ENCODE measurements at places on chromosomes 6 and 20. TPM values are rescaled to one million over a fixed set of nuclear protein-coding genes. Genes with fewer than 3 reads are reported as not detected.

DNA sequence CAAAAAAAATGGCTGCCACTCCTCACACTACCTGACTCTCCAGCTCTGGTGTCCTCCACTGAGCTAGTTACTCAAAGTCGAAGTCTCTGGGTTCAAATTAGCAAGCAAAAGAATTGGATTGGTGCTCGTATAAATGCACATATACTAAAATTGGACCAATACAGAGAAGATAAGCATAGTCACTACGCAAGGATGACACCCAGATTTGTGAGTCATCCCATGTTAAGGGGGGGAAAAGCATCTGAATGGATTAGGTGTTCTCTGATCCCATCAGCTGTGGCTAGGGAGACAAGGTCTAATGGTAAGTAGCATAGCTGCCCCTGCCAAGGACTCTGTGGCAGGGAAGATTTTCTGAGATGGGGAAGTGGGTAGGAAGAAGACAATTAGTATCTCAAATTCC lies 18.3 kb upstream of the AMD1 start:
- DNase-seq = no peak

GRCh38 chr6:79384845-79385244 lies 150.4 kb upstream of the HMGN3 start:
- DNase-seq = no peak

DNA sequence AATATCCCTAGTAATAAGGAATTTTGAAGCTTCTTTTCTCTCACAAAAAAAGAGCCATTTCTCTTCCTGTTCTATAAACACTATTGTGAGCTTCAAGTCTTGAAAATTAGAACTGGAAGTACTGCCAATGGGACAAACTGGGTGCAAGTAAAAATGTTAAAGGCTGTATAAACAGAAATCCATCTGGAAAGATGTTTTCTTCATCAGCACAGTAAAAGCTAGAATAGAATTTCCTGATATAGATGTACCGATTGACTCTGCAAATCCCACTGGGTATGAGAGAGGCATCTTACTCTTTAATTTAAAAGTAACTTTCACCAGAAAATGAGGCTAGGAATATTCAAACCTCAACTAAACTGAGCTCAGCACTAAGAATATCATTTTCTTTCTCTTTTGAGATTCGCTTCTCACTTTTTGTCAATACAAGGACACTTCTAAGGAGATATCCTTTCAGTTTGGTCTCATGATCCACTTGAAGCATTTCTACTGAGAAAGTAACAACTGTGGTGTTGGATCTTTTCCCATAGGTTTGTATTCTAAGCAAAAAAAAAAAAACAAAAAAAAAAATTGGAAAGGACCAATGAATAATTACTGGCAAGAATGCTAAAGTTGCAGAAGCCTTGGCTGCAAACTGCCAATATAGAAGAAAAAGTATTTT lies 169.0 kb upstream of the PRDM1 start:
- DNase-seq = no peak

DNA sequence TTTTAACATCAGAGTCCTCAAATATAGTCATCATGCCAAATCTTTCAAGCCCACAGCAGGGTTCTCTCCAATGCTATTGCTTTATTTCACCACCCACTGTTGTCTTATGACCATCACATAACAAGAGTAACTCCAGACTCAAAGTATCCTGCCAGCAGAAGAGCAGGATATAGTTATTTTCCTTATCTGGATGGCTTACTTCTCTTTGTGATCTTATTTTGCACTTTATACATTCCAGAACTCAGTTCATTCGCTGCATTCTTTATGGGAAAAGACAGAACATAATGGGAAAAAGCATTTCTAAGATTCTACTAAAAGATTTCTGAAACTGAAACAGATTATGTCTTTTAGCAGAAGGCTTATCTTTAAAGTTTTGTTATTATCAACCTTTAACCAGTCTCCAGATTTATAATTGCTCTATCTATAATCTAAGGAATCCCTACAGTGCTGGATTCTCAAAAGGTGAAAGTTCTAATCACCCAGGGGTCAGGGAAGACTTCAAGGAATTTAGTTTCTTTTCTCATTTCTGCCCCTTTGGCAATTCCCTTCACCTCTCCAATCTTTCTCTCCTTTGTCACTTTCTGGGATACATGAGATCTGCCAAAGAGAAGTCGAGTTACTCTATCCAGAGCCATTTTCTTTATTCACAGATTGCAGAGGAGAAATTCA lies 190.4 kb downstream of the TPBG start:
- DNase-seq = no peak

- DNase-seq = no peak
Observed at GRCh38 chr20:4904127-4904860, 97.0 kb downstream of the SLC23A2 start.

- DNase-seq = no peak
Observed at GRCh38 chr6:51814418-51814817, 273.0 kb downstream of the PKHD1 start.

- no peak for DNase-seq
Observed at GRCh38 chr6:109521080-109521479, 38.1 kb upstream of the ZBTB24 start.

DNA sequence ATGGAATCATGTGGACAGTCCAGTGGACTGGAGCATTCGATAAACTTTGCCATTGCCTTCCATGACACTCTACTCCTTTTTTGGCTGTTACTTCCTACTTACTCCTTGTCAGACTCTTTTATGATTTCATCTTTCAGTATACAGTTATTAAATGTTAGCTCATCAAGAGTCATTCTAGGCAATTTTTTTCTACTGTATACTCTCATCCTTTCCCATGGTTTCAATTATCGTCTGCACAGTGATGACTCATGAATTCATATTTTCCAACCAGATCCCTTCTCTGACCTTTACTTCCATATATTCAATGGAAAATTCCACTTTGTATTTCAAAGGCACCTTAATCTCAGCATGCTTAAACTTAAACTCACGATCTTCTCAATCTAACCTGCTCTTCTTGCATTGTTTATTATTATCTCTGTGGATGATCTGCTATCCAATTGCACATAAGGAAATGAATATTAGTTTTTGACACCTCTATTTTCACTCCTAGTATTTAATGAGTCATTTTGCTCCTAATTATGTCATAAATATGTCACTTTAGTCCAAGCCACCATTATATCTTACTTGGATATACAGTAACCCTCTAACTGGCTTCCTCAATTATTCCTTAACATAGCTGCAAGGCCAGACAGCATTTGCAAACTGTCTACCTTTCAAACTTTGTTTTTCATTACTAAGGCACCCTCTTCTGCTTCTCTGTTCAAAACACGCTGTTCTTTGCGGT lies 427.5 kb downstream of the PHF3 start:
- no peak for DNase-seq

- no peak for DNase-seq
Observed at GRCh38 chr20:24834310-24834709, 114.8 kb upstream of the CST7 start.

GRCh38 chr6:45610832-45611231 lies 233.1 kb upstream of the SUPT3H start:
- DNase-seq = no peak

- DNase-seq = no peak
Observed at GRCh38 chr20:58076405-58076804, 152.0 kb downstream of the ANKRD60 start.

GRCh38 chr6:3454273-3455010 lies 2.4 kb downstream of the SLC22A23 start:
- DNase-seq = no peak

DNA sequence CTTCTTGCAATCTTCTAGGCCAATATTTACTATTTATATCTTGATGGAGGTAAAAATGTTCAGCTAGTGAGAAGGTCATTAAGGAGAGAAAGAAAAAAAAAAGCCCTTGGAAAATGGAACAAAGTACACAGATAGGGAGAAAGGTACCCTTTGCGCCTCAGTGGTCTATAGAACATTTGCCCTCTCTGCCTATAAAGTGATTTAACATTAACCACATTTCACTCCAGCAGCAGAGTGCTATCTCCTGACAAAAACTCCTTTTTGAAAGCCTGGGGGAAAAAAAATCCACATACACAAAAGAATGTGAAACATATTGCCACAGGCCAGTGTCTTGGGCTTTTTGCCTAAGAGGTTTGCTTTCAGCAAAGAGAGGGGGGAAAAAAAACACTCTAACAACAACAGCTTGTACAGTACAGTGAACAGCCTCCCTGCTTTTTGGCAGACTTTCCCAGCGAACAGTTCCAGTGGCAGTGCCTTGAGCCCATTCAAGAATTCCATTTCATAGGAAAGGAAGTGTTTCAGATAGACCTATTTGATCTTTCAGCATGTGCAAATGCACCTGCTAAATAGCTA lies 695 bp downstream of the ARHGAP18 start:
- no peak for DNase-seq

GRCh38 chr6:6588064-6588923 lies at the start of gene LY86:
Gene LY86, plus strand, starts transcription at chr6:6588720. Its CDS starts 15 bp downstream, at chr6:6588735.
- DNase-seq = no peak

DNA sequence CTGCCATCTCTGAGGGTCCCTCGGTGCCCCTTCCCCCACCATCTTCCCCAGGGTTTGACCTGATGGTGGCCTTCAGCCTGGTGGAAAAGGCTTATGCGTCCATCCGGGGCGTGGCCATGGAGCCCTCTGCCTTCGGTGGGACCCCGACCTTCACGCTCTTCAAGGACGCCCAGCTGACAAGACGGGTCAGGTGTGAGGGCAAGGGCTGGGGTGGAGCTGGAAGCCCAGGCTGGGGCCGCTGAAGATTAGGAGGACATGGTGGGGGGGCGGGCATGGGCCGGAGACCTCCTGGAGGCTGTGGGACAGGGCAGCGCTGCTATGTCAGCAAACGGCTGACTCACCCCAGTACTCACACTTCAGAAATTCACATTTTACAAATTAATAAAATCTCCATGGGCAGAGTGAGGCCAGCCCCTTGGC lies 23.5 kb downstream of the COL20A1 start:
- DNase-seq = no peak

- no peak for DNase-seq
Observed at GRCh38 chr6:166343150-166343487, 774 bp upstream of the SFT2D1 start.

GRCh38 chr6:126722411-126722810 lies 382.5 kb downstream of the CENPW start:
- no peak for DNase-seq

- no peak for DNase-seq
Observed at GRCh38 chr20:25269833-25270170, 21.9 kb downstream of the PYGB start.

GRCh38 chr20:57381596-57382503 lies 9.3 kb upstream of the RBM38 start:
- DNase-seq = peak; percentile 84

DNA sequence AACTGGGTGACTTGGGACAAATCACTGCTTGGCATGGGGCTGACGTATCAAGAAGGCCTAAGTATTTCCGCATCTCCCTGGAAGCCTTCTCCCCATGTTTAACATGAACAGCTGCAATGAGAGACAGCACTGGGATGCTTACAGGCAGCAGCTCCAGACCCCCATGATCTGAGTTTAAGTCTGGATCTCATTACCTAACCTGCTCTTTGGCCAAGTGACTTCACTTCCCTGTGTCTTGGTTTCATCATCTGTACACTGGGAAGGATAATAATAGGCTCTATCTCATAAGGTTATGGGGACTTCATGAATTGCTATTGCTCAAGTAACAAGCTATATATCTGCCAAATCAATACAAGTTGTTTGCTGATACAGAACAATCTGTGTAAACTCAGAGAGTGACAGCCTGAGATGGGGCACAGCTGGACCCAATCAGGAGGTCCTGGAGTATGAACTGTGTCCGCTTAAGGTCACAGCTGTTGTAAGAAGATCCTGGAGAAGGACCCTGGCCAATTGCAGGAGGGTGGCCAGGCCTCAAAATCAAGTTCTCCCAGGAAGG lies 56.0 kb downstream of the TGM2 start:
- peak; percentile 58 for DNase-seq

- no peak for DNase-seq
Observed at GRCh38 chr6:12196326-12196936, 93.7 kb upstream of the EDN1 start.

- no peak for DNase-seq
Observed at GRCh38 chr6:133456439-133456838, 215.3 kb downstream of the EYA4 start.

- DNase-seq = no peak
Observed at GRCh38 chr6:118700531-118700930, 49.1 kb upstream of the CEP85L start.

- DNase-seq = no peak
Observed at GRCh38 chr6:45417436-45417835, 39.7 kb upstream of the SUPT3H start.

DNA sequence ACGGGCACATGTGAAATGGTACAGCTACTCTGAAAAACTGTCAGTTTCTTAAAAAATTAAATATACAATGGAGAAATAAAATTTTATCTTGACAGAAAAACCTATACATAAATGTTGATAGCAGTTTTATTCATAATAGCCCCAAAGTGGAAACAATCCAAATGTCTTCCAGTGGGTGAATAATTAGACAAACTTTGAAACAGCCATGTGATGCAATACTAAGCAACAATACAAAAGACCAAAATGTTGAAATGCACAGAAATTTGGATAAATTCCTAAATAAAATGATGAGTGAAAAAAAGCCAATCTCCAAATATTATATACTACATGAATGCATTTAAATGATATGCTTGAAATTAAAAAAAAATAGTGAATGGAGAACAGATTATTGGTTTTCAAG lies 523.1 kb downstream of the HTR1B start:
- DNase-seq = no peak

- DNase-seq = peak; percentile 45
Observed at GRCh38 chr6:106360989-106361430, 493 bp downstream of the CRYBG1 start.

DNA sequence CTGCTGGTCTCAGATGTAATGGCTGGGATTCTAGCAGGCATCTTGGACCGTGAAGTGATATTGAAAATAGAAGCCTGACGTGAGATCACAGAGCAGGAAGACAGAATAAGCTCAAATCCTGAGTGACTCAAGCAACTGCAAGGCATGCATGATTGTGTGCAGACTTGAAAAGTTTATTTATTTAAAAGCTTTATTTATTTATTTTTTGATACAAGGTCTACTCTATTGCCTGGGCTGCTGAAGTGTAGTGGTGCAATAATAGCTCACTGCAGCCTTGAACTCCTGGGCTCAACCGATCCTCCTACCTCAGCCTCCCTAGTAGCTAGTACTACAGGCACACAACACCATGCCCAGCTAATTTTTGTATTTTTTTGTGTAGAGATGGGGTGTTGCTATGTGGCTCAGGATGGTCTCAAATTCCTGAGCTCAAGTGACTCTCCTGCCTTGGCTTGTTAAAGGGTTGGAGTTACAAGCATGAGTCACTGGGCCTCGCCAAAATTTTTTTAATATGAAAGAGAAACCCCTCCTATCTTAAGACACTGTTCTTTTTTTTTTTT lies 40.1 kb upstream of the RNF144B start:
- DNase-seq = no peak

GRCh38 chr6:84081222-84081621 lies 47.6 kb downstream of the MRAP2 start:
- no peak for DNase-seq

- no peak for DNase-seq
Observed at GRCh38 chr20:48805286-48805685, 22.5 kb downstream of the PREX1 start.

Gene GTF2H4
- polyA plus RNA-seq = 30.7 TPM

Gene VSX1
- not detected for polyA plus RNA-seq

Gene SLC52A3
- not detected for polyA plus RNA-seq

Gene HRH3
- polyA plus RNA-seq = 0.02 TPM

Gene GID8
- polyA plus RNA-seq = 18.7 TPM

Gene FAM217A
- not detected for polyA plus RNA-seq

Gene FERMT1
- 0.93 TPM for polyA plus RNA-seq

Gene UNC93A
- not detected for polyA plus RNA-seq

Gene FRMD1
- 0.02 TPM for polyA plus RNA-seq

Gene C20orf141
- polyA plus RNA-seq = 1.2 TPM

Gene C4B
- polyA plus RNA-seq = 10.9 TPM

Gene SLC4A11
- polyA plus RNA-seq = 1.6 TPM

Gene SS18L1
- 13.1 TPM for polyA plus RNA-seq

Gene PSORS1C1
- polyA plus RNA-seq = 3.0 TPM

Gene GRM1
- polyA plus RNA-seq = 0.05 TPM

Gene FAM83B
- not detected for polyA plus RNA-seq

Gene CRYBG1
- polyA plus RNA-seq = 14.9 TPM

Gene SLC18B1
- 1.2 TPM for polyA plus RNA-seq
